ENCODE measurements at places on chromosomes 1 and 21. TPM values are rescaled to one million over a fixed set of nuclear protein-coding genes. Genes with fewer than 3 reads are reported as not detected.

DNA sequence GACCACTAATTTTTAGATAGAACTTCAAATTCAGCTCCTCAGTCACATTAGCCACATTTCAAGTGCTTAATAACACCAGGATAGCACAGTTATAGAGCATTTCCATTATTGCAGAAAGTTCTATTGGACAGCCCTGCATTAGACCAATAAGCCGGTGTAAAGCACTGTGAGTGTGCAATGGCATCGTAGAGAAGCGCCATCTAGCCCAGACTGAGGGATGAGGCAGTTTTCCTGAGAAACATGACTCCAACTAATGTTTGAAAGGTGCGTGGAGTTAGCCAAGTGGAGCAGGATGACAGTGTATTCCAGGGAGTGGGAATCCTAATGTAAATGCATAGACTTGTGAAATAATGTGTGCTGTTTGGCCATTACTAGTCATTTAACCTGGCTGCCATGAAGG is 7.7 kb downstream of the RPE65 start:
- no peak for DNase-seq

DNA sequence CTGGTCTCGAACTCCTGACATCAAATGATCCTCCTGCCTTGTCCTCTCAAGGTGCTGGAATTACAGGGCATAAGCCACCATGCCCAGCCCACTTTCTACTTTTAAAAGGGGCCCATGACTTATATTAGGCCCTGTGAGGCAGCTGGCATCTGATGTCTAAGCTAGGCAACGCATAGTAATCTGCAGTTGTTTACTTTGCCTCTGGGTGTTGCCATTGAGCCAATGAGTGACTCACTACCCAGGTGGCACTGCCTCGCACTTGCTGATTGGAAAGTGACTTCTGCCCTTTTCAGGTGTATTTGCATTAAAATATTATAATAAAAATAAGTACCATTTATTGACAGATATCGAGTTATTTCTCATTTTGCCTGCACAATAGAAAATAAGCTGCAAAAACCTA is 84.9 kb downstream of the KIF14 start:
- DNase-seq, result no peak

DNA sequence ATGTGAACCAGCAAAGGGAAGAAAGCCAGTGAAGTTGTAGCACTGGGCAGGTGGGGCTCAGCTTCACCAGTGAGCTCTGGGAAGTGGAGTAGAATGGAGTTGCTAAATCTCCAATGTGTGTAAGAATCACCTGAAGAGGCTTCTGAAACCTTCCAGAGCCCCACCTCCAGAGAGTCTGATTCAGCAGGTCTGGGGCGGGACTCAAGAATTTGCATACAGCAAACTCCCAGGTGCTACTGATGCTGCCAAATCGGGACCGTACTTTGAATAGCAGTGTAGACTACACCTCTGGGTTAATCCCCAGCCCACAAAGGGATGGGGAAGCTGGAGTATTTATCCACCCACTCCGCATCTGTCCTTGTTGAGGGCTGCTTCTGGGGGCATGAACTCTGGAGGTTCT is 154.3 kb downstream of the IGSF21 start:
- no peak for DNase-seq

GRCh38 chr1:22376976-22377375 is 74.7 kb upstream of the ZBTB40 start:
- no peak for DNase-seq

GRCh38 chr1:160083968-160084770 is 2.8 kb downstream of the KCNJ9 start:
- DNase-seq, result peak; percentile 61

GRCh38 chr21:17976691-17977090 is 157.5 kb upstream of the C21orf91 start:
- DNase-seq, result no peak

AMY1C gene
- not detected for polyA plus RNA-seq

RASSF5 gene
- 4.4 TPM for polyA plus RNA-seq
